Renal cortex interstitium (tissue), 15 donors: ENCODE measurements at places on chromosomes 11 and 22. TPM values are rescaled to one million over a fixed set of nuclear protein-coding genes. Genes with fewer than 3 reads are reported as not detected.

TLCD5 gene
- 10.2 TPM for polyA plus RNA-seq

JAML gene
- polyA plus RNA-seq: 4.1 TPM

CENPM gene
- polyA plus RNA-seq: 13.7 TPM

CEND1 gene
- 0.37 TPM for polyA plus RNA-seq

DNA sequence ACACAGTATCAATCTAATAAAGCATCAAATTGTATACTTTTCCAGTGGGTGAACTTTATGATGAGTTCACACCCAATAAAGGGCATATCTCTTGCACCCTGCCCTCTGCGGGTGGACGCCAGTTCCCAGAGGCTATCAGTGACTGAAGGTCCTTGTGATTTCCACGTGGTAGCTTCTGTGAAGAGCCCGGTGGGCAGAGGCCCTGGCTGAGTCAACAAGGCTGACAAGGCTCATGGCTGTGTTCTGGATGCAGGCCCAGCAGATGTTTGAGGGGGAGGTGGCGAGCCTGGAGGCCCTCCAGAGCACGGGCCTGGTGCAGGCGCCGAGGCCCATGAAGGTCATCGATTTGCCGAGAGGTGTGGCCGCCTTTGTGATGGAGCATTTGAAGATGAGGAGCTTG lies 71.4 kb downstream of the PIWIL3 start:
- no peak for DNase-seq

- no peak for DNase-seq
Observed at GRCh38 chr22:27906241-27906640, 12.8 kb downstream of the PITPNB start.

DNA sequence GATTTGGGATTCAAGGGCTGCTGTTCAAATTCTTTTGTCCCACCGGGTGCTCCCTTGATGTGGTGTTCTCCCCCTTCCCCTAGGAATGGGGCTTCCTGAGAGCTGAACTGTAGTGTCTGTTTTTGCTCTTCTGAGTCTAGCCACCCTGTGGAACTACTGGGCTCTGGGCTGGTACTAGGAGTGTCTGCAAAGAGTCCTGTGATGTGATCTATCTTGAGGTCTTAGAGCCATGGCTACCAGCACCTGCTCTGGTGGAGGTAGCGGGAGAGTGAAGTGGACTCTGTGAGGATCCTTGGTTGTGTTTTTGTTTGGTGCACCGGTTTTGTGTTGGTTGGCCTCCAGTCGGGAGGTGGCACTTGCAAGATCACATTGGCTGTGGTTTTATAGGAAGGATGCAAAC lies 46.2 kb downstream of the OR2AT4 start:
- no peak for DNase-seq

GRCh38 chr11:13885083-13885482 lies 77.4 kb upstream of the SPON1 start:
- DNase-seq: no peak

GRCh38 chr11:81839976-81840375 lies 893.7 kb downstream of the FAM181B start:
- no peak for DNase-seq

DNA sequence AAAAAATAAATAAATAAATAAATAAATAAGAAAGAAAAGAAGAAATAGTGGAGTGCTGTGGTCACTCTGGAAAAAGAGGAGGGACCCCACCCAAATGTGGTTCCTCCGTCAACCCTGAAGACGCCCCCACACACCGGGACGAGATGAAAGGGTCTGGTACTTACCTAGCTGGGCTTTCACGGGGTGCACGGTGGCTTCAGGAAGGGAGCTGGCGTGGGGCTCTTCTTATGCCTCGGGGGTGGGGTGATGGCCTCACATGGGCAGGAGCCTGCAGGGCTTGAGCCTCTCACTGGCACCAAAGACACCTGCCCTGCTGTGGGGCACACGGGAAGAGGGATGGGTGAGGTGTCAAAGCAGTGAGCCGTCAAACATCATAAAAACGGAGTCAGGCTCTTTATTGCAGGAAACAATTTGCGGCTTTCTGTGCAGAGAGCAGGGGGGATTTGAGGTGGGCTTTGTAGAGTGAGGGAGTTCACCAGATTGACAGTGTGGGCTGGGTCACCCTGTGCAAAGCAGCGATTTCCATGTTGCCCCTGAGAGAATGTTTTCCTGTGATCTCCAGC lies 28.0 kb upstream of the KRTAP5-6 start:
- no peak for DNase-seq
